ENCODE measurements at places on chromosomes 3 and 15.

GRCh38 chr15:89340573-89340972 is 5.9 kb upstream of the POLG start:
- DNase-seq: no peak

- DNase-seq: peak; percentile 57
Observed at GRCh38 chr3:100650651-100651619, 41.5 kb downstream of the ADGRG7 start.

DNA sequence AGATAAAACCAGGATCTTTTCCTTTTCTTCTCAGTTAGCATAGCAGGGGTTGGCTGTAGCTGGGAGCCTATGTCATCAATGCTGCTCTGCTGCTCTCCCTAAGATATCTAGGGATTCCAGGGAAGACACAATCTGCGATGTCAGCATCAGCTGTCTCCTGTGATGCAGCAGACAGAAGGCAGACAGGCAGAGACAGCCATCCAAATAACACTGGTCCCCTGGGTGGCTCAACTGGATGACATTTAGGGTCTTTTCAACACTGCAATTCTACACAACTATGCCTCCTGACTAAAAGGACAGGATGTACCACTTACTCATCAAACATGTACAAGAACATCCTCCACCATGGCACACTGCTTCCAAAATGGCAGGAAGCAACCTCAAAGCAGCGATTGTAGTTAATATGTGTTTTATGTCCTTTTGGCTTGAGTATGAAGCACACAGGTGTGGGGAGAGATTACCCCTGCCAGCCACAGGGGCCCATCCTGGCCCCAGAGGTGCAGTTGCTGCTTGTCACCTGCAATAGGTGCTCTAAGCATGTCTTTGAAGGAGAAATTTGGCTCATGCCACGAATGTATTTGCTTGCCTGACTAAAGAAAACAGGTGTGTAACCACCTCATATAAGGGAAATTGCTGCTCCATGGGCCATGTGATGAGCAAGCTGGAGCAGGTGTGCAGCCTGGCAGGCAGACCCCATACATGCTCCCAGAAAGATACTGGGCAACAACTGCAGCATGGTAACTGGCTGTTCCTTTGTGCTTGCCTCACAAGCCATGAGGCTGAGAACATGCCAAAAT is 357.8 kb downstream of the VPS13C start:
- DNase-seq: no peak

GRCh38 chr15:65576664-65577063 is 34.3 kb downstream of the INTS14 start:
- peak; percentile 41 for DNase-seq

GRCh38 chr3:124802702-124803101 is 72.5 kb downstream of the UMPS start:
- DNase-seq: no peak

GRCh38 chr3:141060327-141060726 is 9.2 kb downstream of the SPSB4 start:
- DNase-seq: no peak

DNA sequence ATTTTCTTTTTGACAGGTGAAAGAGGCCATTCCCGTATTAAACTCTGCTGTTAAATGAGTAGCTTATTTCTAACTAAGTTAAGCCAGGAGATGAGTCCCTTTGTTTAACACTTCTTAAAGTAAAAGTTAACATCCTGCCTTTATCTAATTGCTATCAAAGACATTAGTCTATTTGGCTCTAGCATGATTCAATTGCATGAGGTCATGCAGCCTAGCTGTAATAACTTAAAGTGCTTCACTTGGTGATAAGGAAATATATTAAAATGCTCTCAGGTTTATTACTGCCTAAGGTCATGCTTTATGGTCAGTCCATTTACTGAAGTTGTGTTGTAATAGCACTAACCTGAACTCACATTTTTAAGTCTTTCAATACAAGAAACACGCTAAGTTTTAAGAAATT is 82.3 kb upstream of the MLF1 start:
- no peak for DNase-seq

GRCh38 chr3:2727610-2728318 is 382.4 kb downstream of the IL5RA start:
- DNase-seq: no peak

DNA sequence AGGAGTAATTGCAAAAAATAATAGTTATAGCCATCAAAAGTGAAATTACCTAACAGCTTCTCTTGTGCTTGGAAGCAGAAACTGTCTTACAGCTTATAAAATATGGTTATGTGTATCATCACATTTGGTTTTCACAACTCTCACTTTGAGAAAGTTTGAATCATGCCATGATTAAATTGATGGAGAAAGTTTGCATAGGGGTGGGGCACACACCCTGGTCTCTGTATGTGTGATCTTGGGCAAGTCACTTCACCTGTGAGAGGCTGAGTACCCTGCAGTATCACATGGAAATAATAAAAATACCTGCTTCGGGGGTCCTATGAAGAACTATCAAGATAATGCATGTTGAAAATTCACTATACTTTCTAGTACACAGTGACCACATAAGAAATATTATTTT is 471.4 kb downstream of the RAP2B start:
- DNase-seq: no peak

DNA sequence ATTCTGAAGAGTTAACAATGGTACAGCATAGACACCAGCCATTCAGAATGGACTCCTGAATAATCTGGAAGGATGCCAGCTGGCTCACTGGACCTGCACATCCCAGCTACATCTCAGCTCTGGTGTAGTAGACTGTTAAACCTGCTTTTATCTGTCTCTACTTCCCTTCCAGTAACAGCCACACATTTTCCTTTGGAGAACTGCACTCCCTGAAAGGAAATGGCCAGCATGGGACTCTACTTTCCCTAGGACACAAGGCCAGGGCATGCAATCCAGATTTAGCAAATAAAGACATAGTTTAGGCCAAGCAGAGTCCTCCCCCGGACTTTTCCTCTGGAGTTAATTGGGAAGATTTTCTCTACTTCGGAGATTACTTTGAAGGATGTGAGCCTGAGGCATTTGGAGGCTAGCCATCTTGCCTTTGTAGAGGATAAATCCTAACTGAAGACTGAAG is 82.7 kb upstream of the TCF12 start:
- no peak for DNase-seq

GRCh38 chr3:13495351-13495813 is 15.3 kb downstream of the HDAC11 start:
- DNase-seq: no peak

- peak; percentile 40 for DNase-seq
Observed at GRCh38 chr3:168341192-168341815, 245.6 kb upstream of the GOLIM4 start.

GRCh38 chr3:134277066-134277660 is 26.5 kb upstream of the RYK start:
- DNase-seq: no peak

- no peak for DNase-seq
Observed at GRCh38 chr15:69668963-69669362, 216.3 kb downstream of the RPLP1 start.

GRCh38 chr3:41682382-41682781 is 279.5 kb downstream of the ULK4 start:
- DNase-seq: no peak

- DNase-seq: no peak
Observed at GRCh38 chr3:106512846-106513245, 644.0 kb upstream of the CBLB start.
